ENCODE measurements at places on chromosomes 7 and 10.

DNA sequence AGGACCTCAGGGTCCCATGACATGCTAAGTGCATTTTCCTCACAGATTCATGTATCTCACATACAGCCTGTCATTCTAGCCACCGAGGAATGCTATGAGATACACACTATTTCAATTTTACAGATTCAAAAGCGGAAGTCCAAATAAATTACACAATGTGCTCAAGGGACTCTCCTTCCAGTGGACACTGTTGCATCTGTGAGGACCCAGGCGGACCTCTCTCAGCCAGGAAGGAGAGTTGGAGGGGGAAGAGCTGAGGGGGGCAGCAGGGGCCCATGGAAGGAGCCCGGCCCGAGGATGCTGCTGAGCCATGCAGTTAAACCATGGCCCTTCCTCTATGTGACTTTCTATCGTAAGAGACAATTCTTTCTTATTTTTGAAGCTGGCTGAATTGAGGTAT, 93.6 kb downstream of the VOPP1 start:
- no peak for DNase-seq

DNA sequence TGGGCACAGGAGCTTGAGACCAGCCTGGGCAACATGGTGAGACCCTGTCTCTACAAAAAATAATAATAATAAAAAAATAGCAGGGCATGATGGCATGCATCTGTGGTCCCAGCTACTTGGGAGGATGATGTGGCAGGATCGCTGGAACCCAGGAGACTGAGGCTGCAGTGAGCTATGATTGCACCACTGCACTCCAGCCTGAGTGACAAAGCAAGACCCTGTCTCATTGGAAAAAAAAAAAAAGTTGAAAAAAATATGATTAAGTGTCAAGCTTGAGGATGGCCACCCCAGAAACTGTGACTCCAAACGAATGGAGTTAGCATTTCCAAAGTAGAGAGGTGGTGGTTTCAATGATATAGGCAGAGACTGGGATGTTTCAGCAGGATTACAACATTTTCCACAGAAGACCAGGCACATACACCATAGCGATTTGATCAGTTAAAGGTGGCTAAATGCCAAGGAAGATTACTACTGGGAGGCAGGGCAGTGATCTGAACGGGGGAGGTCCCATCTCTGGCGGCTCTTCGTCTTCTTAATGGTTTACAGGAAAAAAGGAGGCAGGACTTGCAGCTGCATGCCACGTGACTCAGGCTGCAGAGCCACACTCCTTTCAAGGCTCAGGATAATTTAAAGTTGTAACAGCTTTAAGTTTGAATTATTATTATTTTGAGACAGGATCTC, 250.6 kb upstream of the GALNT17 start:
- no peak for DNase-seq

DNA sequence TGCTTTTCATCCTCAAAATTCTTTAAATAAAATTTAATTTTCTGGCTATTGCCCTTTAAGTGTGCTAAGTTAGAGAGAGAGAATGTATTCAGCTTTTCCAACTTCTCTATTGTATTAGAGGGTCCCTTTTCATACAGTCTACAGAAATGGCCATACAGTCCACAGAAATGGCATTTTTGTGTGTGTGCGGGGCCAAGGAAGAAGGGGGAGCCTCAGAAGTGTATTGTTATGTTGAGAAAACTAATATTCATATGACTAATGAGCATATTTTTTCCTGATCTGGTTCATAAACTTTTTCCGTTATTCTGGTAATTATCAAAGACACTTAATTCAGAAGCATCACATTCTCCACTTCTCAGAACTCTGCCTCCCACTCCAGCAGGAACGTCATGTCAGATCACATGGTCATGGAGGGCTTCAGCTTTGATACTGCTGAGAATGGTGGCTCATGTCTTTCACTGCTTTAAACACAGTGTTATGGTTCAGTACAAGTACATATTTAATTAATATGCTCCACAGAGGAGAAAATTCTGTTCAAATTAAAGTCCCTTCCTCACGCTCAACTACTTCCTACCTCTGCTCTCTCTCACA, 37.1 kb downstream of the ELMO1 start:
- DNase-seq: peak; percentile 28

DNA sequence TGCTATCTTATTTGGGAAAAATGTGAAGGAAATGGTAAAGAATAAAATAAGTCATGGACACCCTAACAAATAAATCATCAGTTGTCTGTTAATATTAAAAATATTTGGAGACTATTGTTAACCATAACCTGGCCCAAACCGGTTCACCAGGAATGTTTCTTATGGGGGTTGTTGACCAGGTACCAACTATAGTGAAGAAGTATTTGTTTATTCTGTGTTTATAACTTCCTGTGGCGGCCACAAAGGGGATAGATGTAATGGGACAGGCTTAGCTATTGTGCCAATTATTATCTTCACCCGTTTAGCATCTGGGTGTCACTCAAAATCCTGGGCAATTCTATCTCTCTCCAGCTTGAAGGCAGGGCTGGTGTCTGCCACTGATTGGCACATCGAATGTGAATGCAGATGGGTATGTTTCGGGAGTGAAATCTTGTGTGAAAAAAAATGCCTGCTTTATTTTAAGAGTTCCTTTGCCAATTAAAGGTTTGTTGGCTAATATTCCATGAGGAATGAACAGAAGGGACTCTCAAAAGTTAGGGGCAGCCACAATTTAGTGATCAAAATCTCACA, 500.9 kb downstream of the ARL4A start:
- no peak for DNase-seq

- DNase-seq: no peak
Observed at GRCh38 chr10:30553018-30553625, 76.4 kb downstream of the LYZL2 start.

DNA sequence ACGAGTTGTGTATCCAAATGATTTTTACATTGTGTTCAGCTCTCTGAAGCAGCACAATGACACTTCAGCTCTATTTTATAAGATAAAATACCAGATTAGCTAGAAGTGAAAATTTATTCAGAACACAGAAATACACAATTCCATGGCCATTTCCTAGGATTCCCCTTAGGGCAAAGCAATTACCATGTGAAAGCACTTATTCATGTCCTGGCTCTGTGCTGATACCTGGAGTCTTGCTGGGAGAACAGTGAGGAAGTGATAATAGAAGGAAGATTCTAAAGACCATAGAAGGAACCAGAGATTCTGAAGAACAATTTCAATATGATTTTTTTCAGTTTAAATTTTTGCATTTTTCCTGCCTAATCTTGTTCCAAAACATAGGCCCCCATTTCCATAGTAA, 657.4 kb upstream of the ZWINT start:
- no peak for DNase-seq

DNA sequence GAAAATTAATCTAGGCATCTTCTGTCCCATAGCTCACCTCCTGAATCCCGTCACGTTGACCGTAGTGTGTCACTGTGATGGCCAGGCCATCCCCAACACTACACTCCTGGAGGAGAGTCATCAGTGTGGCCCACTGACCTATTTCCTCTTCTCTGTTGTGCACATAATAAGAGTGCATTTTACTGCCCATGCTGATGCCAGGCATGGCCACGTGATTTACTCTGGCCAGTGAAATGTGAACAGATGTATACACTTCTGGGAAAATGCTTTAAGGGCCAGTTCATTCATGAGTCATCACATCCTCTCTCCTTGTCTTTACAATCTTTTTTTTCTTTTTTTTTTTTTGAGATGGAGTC, 101.9 kb upstream of the PIP4K2A start:
- DNase-seq: no peak

GRCh38 chr10:21352886-21353285, 172.6 kb downstream of the SKIDA1 start:
- DNase-seq: no peak

DNA sequence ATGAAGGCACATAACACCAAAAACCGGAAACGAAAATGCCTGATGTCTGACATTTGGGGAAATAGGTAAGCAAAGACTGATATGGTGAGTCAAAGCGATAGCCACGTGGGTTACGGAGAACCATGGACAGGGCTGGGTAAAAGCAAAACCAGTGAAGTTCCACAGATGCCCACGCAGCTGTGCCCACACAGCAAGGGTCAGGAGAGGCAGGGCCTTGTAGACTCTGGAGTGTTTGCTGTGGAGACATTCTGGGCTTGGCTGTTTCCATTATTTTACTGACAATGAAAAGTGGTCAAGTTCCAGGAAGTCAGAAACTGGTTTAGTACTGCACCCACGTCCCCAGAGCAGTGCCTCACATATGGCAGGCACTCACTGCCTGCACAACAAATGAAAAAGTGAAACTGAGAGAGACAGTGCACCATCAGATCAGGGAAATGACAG, 148.7 kb downstream of the ZMYND11 start:
- DNase-seq: peak; percentile 50

- DNase-seq: no peak
Observed at GRCh38 chr7:100802951-100803350, 24.4 kb downstream of the EPHB4 start.

DNA sequence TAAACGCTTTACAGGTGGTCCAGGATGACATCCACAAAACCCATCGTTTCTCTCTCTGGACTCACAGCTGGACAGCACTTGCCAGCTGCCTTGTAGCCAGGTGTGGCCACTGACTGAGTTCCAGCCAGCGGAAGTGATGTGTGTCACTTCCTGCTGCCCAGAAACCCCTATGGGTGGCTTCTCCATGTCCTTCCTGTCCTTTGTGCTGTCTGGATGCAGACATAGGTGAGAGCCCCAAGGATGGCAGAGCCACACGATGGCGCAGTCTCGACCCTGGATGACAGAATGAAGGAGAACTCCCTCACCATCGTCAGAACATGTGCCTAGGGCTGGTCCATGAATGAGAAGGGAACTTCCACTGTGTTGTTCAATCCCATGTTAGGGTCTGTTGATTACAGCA, 22.1 kb downstream of the NMT2 start:
- DNase-seq: no peak

All from stimulated activated CD4-positive, alpha-beta T cell treated with anti-CD3 and anti-CD28 coated beads, Interleukin-4, amount 100 ng/mL, for 48 hours (primary cell).